A172 (cell line): ENCODE measurements at places on chromosomes 4 and X.

- DNase-seq: no peak
Observed at GRCh38 chrX:29044423-29045184, 457.4 kb downstream of the IL1RAPL1 start.

GRCh38 chr4:37475087-37475486 is 211.1 kb downstream of the RELL1 start:
- DNase-seq: no peak

DNA sequence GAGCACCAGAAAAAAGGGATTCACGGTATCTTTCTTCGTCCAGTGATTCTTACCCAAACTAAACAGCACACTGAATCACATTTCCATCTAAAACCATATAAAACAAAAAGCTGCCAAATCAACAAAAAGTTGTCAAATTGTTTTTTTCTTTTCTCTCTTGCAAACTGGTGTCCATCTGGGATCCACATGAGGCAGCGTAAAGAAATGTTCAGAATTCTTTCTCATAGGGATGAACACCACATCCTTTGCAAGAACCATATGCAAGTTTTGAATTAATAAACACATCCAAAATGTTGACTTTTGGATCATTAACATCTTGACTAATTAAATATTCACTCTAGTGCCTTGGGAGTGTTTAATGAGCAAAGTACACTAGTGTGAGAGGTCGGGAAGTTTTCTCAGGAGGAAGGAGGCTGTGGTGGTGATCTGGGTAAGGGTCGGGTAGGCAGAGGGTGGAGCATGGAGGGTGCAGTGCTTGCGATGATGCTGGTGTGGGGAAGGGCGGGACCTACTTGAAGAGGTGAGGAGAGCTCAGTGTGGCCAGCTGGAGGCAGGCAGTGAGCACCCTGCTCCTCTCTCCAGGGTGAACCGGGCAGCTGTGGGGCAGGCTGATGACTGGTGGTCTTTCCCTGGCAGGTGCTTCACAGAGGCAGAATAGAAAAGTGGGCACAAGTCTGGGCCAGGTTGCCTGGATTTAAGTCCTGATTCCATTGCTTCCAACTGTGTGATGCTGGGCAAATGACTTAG is 72.8 kb downstream of the NSUN7 start:
- no peak for DNase-seq

- DNase-seq: no peak
Observed at GRCh38 chr4:81745050-81745449, 273.3 kb upstream of the RASGEF1B start.

DNA sequence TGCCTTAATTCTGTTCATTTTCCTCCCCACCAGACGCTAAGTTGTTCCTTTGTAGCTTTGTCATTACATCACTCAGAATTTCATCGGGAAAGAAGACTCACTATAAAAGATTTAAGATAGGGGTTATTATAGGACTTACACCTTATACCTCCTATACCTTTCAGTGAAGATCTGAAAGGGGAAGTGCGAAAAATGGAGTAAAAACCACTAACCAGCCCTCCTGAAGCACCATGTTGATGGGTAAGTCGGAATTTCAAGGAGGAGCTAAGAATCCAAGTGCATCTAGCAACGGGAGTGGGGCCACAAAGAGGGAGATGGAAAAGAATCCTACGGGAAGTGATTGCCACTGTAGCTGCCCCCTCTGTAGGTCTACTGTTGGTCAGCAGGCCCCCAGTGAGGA is 119.1 kb upstream of the H2AZ1 start:
- DNase-seq: no peak

- DNase-seq: no peak
Observed at GRCh38 chr4:181416966-181417365, 826.2 kb upstream of the TENM3 start.
